ENCODE measurements at places on chromosomes 5 and 9.
A peak's percentile ranks its signal among the peaks of the same experiment; 100 is the strongest.

- no peak for DNase-seq
These were observed 459.3 kb downstream of the MAT2B start for GRCh38 chr5:163964671-163965070.

- DNase-seq = no peak
These were observed 189.5 kb downstream of the SEC61B start for GRCh38 chr9:99411479-99412115.

DNA sequence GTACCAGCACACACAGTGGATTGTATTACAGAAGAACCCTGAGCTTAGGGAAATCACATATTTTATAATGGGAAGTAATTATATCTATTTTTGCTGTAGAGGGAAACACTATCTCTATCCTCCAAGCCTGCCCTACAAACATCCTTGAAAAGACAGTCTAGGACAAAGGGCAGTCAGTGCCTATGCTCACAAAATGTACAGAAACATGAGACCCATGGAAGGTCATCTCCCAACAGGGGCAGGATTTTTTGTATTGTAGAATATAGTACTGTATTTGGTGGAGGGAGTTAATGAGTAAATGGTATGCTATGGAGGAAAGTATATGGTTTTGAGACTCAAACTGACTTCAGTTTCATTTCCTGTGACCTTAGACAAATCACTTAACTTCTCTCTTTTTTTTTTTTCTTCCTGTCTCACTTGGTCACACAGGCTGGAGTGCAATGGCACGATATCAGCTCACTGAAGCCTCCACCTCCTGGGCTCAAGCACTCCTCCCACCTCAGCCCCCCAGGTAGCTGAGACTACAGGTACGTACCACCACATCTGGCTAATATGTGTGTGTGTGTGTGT is 5.8 kb upstream of the RAB14 start:
- no peak for DNase-seq

GRCh38 chr9:133148199-133149129 is 15.2 kb downstream of the GBGT1 start:
- no peak for DNase-seq

DNA sequence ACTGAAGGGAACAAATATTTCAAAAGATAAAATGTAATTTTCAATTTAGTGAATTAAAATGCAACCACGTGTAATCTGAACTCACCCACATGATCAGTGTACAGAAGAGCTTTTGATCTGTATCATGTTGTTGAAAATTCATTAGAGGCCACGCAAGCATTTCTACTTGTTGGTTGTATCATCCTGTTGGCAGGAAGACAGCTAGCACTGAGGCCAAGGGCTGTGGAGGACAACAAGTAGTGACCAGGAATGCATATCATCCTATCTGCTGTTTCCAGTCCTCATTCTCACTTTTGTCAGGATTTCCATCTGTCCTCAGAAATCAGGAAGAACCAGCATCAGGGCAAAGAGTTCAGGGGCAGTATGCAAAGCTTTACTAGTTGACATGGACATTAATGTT is 29.9 kb upstream of the CKS2 start:
- no peak for DNase-seq

DNA sequence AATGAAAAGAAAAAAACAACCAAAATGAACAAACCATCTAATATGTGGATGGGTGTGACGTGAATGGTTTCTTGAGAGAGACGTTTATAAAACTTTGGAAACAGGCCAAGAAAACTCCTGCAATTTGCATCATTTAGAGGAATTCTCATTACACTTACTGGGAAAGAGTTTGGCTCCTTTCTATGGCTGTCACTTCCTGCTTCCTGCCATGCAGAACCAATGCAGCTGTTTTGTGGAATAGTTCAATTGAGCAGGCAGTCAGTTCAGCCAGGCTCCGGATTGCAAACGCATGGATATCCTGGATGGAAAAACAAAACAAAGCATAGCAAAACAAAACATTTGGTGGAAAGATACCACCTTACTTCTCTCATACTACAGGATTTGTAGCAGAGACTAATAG is 36.6 kb downstream of the FAM114A2 start:
- no peak for DNase-seq

DNA sequence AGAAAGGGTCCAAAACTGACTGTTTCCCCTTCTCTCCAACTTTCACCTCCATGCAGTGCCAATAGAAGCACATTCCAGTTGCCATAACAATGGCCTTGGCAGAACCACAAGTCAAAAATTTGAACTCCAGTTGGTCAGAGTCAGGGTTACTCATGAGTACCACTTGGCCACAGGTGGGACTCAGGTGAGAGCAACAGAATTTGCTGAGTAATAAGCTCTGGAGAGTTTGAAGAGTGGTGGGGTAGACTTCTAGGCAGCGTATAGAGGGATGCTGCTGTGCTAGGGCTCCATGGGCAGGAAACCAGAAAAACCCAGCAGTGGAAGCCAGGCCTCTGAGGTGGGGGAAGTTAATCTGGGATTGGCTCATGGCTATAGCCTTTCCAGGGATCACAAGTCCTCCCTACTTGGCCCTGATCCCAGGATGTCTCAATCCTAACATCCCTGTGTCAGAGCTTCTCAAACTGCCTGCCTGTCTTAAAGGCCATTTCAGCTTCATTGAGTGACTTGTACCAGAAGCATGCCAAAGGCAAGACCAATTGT is 30.2 kb downstream of the SNX18 start:
- DNase-seq = peak; percentile 38

DNA sequence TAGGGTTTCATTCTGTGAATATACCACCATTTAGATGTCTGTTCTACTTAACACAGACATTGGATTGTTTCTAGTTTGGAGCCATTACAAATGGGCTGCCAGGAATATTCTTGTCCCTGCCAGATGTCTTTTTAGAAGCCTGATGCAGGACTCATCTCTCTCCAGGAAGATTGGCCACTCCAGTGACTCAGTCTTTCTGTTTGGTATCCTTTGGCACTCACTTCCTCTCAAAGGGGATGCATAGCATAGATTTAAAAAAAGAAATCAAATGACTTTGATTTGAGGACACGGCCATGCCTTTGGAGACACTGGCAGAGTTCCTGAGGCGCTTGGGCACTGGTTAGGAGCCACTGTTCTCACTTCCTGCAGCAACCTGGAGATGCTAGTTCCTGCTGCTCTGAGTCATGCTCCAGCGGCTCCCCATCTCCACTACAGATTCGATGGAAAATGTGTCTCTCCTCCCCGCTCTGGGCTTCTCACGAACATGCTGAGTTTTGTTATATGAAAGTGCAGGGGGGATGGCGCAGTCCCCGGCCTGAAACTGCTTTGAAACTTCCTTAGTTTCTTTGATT is 3.5 kb upstream of the ZNF366 start:
- peak; percentile 84 for DNase-seq

GRCh38 chr5:58322453-58322852 is 137.4 kb downstream of the PLK2 start:
- peak; percentile 72 for DNase-seq

DNA sequence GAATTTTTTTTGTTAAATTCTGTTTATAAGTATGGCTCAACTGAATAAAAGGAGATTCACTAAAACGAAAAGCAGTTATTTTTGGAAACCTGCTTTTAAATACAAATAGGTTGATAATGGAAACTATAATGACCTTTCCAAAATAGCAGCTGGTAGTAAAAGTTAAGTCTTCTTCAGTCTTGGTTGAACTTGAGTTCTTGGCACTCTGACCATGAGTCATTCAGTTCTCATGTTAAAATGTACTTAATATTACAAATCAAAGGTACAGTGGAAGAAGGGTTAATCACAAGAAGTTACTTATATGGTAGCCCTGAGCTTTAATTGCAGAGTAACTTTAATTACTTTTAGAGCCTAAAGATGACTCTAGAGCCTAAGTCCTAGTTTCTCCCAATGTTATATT is 62.1 kb downstream of the KLF9 start:
- DNase-seq = no peak

GRCh38 chr5:78735834-78736463 is 87.4 kb upstream of the LHFPL2 start:
- DNase-seq = no peak

DNA sequence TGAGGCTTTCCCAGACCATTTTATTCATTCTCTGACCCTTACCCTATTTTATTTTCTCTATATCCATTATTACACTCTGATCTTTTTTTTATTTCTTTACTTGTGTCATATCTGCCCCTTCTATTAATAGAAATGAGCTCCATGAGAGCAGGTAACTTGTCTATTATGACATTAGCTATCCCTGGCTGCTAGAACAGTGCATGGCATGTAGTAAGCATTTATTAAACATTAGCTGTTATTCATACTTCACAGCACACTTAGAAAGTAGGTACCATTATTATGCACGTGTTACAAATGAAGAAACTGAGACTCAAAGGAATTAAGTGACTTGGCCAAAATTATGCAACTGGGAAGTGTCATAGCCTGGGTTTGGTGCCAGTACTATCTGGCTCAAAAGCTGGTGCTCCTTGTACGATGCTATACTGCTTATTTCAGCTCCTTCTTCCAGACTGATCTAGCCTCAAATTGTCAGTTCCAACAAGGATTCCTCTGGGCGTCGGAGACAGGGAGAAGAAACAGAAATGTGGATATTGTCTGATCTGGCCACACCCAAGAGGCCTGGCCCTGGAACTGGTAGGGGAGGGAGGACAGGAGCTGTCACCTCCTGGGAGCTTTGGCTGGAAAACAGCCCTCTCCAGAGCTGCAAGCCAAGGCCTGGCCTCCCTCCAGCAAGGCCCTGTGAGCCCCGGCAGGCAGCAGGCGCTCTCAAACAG is 10.8 kb upstream of the NIPAL4 start:
- no peak for DNase-seq

DNA sequence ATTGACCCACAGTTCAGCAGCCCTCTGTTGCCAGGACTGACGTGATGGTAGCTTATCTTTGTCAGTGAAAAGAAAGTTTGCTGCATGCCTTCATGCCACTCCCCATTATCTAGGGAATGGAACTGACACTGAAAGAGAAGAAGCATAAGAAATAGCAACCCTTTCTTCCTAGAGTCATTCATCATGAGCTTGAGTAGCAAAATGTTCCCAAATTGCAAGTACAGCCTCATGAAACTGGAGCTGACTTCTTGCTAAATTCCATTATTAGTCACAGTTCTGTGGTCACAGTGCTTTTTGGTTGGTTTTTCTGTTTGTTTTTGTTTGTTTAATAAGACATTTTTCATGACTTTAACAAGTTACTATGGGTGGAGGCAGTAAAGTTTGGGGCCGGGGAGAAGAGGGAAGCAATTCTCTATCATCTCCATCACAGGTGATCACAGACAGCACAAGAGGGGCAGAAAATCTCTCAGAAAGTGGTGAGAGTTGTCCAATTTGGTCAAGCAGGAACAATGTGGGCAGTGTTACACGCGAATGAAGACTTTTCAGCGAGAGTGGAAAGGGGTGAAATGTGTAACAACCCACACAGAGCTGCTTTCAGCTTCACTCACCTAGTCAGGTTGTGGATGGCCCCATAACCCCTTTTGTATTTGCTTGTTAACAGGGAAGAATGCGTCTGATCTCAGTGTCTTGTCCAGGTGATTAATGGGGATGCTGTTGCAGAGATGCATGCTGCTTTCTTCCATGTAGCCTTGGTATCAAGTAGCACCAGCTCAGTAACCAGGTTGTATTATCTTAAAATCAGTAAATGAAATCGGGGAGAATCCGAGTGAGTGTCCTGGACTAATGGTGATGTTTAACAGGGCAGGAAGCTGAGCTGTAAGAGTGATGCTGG is 440.4 kb downstream of the DMRT2 start:
- no peak for DNase-seq

- DNase-seq = peak; percentile 41
These were observed 50.0 kb downstream of the PTPRD start for GRCh38 chr9:10562581-10563343.

GRCh38 chr9:121888438-121888775 is 204.7 kb downstream of the TTLL11 start:
- peak; percentile 87 for DNase-seq

DNA sequence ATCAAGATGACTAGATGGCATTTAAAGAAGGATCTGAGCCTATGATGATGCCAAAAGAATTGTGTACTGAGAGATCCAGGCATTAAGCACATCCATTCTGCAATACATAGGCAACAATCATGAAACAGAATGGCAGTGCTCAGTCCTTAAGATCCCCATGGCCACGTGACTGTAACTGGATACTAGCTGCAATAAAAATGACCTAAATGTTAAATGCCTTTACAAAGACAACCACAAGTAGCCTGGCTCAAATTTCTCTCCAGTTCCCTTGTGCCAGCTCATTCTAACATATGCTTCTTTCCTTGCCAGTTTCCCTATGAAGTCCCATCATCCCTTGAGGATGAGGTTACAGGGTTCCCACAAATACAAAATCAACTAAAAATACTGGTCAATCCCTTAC is 148.3 kb upstream of the GHR start:
- DNase-seq = no peak

All from A172 (cell line).